Pancreas (tissue), 10 donors: ENCODE measurements at places on chromosomes 1 and 21. TPM values are rescaled to one million over a fixed set of nuclear protein-coding genes. Genes with fewer than 3 reads are reported as not detected.

GRCh38 chr1:200526709-200527612 lies 93.6 kb downstream of the KIF14 start:
- H3K4me1 ChIP-seq = no peaks in the 10 kb centered on the region
- H3K36me3 ChIP-seq = no peaks in the 10 kb centered on the region
- no peak overlapping the region for H3K4me3 ChIP-seq

- no peak overlapping the region for H3K4me3 ChIP-seq
- no peak for DNase-seq
- H3K27me3 ChIP-seq = no peaks in the 10 kb centered on the region
- no peak overlapping the region for H3K27ac ChIP-seq
- H3K4me1 ChIP-seq = no peaks in the 10 kb centered on the region
These were observed 135.2 kb upstream of the COL11A1 start for GRCh38 chr1:103243481-103243880.

- no peaks in the 10 kb centered on the region for H3K36me3 ChIP-seq
- no peak overlapping the region for H3K27ac ChIP-seq
- H3K4me3 ChIP-seq = no peak overlapping the region
These were observed 2.9 kb downstream of the IFI6 start for GRCh38 chr1:27668808-27669723.

DNA sequence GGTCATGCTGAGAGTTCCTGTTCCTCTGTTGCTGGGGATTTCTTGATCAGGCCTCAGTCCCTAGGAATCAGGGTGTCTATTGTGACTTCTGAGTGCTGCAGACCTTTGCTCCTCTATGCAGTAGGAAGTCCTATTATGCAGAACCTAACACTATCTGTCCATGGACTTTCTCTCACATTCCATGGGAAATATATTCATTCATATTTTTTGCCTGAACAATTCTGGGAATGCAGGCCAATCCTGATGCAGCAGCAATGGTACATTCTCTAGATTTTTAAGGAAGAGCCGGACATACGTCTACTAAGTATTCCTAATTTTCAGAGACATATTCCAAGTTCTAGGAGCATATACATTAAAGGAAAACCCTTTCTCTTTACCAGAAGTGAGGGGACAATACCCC lies 61.1 kb upstream of the C1orf87 start:
- no peak for DNase-seq
- H3K27ac ChIP-seq = no peak overlapping the region
- no peaks in the 10 kb centered on the region for H3K4me1 ChIP-seq
- H3K27me3 ChIP-seq = no peaks in the 10 kb centered on the region
- H3K36me3 ChIP-seq = no peaks in the 10 kb centered on the region

DNA sequence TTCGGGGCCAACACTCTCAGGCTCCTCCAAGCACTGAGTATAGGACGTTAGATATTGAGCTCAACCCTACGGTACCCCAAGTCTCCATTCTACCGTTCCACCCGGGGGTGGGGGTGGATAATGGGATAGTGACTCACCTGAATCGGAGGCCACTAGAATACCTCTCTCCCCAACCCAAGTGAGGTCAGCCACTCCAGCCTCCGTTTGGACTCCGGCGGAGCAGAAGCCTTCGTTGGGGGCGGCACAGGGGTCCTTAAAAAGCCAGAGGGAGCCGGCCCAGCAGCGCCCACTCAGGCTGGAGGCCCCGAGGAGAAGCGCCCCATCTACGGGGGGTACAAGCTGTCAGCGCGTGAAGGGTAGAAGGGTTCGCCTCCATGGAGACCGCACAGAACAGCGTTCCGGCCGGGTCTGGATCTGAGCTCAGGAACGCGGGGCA lies 556 bp downstream of the WDR77 start:
- peak overlapping the region; percentile 80 for H3K4me3 ChIP-seq
- H3K36me3 ChIP-seq = no peaks in the 10 kb centered on the region
- no peak overlapping the region for H3K27ac ChIP-seq
- DNase-seq = peak; percentile 10
- H3K4me1 ChIP-seq = peaks cover 41% of the 10 kb centered on the region

- H3K36me3 ChIP-seq = no peaks in the 10 kb centered on the region
- H3K27ac ChIP-seq = no peak overlapping the region
- DNase-seq = no peak
These were observed 224.4 kb downstream of the PTPRU start for GRCh38 chr1:29460694-29461093.

- H3K27me3 ChIP-seq = no peaks in the 10 kb centered on the region
- no peak for DNase-seq
- H3K4me3 ChIP-seq = no peak overlapping the region
- H3K4me1 ChIP-seq = no peaks in the 10 kb centered on the region
- no peaks in the 10 kb centered on the region for H3K36me3 ChIP-seq
- no peak overlapping the region for H3K27ac ChIP-seq
These were observed 26.4 kb downstream of the SHISAL2A start for GRCh38 chr1:52659356-52659755.

GRCh38 chr1:108503062-108503733 lies 53.1 kb downstream of the NBPF6 start:
- H3K36me3 ChIP-seq = no peaks in the 10 kb centered on the region
- H3K4me3 ChIP-seq = no peak overlapping the region
- DNase-seq = no peak
- no peak overlapping the region for H3K27ac ChIP-seq

- H3K36me3 ChIP-seq = no peaks in the 10 kb centered on the region
- H3K4me1 ChIP-seq = no peaks in the 10 kb centered on the region
- no peaks in the 10 kb centered on the region for H3K27me3 ChIP-seq
- DNase-seq = no peak
- no peak overlapping the region for H3K4me3 ChIP-seq
These were observed 68.9 kb downstream of the C4BPA start for GRCh38 chr1:207172885-207173284.

DNA sequence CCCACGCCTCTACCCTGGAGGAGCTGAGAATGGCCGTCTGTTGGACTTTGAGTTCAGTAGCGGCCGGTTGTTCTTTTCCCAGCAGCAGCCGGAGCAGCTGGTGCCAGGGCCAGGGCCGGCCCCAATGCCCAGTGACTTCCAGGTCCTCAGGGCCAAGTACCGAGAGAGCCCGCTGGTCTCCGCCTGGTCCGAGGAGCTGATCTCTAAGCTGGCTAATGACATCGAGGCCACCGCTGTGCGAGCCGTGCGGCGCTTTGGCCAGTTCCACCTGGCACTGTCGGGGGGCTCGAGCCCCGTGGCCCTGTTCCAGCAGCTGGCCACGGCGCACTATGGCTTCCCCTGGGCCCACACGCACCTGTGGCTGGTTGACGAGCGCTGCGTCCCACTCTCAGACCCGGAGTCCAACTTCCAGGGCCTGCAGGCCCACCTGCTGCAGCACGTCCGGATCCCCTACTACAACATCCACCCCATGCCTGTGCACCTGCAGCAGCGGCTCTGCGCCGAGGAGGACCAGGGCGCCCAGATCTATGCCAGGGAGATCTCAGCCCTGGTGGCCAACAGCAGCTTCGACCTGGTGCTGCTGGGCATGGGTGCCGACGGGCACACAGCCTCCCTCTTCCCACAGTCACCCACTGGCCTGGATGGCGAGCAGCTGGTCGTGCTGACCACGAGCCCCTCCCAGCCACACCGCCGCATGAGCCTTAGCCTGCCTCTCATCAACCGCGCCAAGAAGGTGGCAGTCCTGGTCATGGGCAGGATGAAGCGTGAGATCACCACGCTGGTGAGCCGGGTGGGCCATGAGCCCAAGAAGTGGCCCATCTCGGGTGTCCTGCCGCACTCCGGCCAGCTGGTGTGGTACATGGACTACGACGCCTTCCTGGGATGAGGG lies 28.5 kb upstream of the SPSB1 start:
- no peaks in the 10 kb centered on the region for H3K4me1 ChIP-seq
- no peak for DNase-seq
- no peak overlapping the region for H3K27ac ChIP-seq
- H3K27me3 ChIP-seq = no peaks in the 10 kb centered on the region

- H3K4me1 ChIP-seq = no peaks in the 10 kb centered on the region
- no peaks in the 10 kb centered on the region for H3K27me3 ChIP-seq
- no peaks in the 10 kb centered on the region for H3K36me3 ChIP-seq
- no peak for DNase-seq
- H3K27ac ChIP-seq = no peak overlapping the region
These were observed 9.6 kb downstream of the ZNF648 start for GRCh38 chr1:182051938-182052337.

GRCh38 chr1:104172243-104172681 lies 422.6 kb downstream of the AMY1C start:
- no peaks in the 10 kb centered on the region for H3K27me3 ChIP-seq
- peak; percentile 55 for DNase-seq
- H3K36me3 ChIP-seq = no peaks in the 10 kb centered on the region
- no peak overlapping the region for H3K27ac ChIP-seq

DNA sequence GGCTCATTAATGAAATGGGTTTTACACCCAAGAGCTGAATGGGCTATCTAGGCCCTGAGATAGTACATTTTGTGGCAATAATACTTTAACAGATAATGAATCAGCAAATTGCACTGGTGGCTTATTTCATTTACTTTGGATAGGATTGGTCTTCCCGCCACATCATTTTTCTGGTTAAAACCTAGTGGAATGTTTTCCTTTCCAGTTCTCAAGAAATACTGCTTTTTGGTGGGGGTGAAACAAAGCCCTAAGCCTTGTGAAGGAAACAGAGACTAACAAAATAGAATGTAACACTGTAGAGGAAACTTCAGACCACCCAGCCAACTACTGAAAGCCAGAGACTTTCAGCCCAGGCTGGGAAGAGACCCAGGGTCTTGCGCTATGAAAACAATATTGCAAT lies 172.2 kb downstream of the HHIPL2 start:
- H3K36me3 ChIP-seq = no peaks in the 10 kb centered on the region
- no peaks in the 10 kb centered on the region for H3K4me1 ChIP-seq
- H3K27me3 ChIP-seq = no peaks in the 10 kb centered on the region
- no peak for DNase-seq
- no peak overlapping the region for H3K4me3 ChIP-seq

GRCh38 chr1:228334954-228335353 lies 71.7 kb downstream of the TRIM11 start:
- H3K4me3 ChIP-seq = no peak overlapping the region
- no peaks in the 10 kb centered on the region for H3K36me3 ChIP-seq
- no peak overlapping the region for H3K27ac ChIP-seq
- H3K4me1 ChIP-seq = no peaks in the 10 kb centered on the region
- no peaks in the 10 kb centered on the region for H3K27me3 ChIP-seq

- no peak for DNase-seq
- no peak overlapping the region for H3K4me3 ChIP-seq
These were observed 18.6 kb downstream of the AZIN2 start for GRCh38 chr1:33099290-33100118.

GRCh38 chr21:42865776-42866160 lies 13.6 kb downstream of the WDR4 start:
- H3K27me3 ChIP-seq = no peaks in the 10 kb centered on the region
- no peak for DNase-seq
- H3K4me1 ChIP-seq = no peaks in the 10 kb centered on the region
- H3K27ac ChIP-seq = no peak overlapping the region

DNA sequence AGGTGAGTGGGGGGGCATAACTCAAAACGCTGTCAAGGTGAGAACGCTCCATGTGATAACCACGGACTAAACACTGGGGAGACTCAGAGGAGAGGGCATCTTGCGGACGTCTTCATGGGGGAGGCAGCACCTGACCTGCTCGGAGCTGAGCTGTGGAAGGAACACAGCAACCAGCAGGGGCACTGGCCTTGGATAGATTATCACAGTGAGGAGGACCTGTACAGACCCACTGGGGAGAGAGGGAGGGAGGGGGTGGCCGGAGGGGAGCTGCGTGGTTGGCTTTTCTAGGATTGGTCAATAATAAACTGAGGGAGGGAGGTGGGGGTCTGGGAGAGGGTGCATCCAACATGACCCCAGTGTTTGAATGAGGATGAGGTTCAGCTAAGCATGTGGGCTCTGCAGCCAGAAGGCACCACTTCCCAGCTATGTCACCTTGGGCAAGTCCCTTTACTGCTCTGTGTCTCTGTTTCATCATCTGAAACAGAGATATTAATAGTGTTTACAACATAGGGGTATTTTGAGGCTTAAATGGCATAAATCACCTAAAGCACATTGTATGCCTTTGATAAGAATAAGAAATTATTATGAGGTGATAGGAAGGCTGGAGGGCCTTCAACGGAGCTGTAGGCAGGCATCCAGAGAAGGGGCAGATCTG lies 123.3 kb downstream of the GRIK3 start:
- H3K4me1 ChIP-seq = no peaks in the 10 kb centered on the region
- no peaks in the 10 kb centered on the region for H3K27me3 ChIP-seq
- no peak for DNase-seq

GRCh38 chr1:11838349-11839272 lies 9.0 kb downstream of the NPPA start:
- no peak overlapping the region for H3K4me3 ChIP-seq
- H3K4me1 ChIP-seq = no peaks in the 10 kb centered on the region
- H3K27me3 ChIP-seq = no peaks in the 10 kb centered on the region
- H3K36me3 ChIP-seq = peaks cover 30% of the 10 kb centered on the region
- H3K27ac ChIP-seq = no peak overlapping the region
- peak; percentile 35 for DNase-seq

GRCh38 chr1:39021426-39021825 lies 4.7 kb upstream of the NDUFS5 start:
- no peaks in the 10 kb centered on the region for H3K27me3 ChIP-seq
- H3K36me3 ChIP-seq = no peaks in the 10 kb centered on the region
- DNase-seq = no peak

DNA sequence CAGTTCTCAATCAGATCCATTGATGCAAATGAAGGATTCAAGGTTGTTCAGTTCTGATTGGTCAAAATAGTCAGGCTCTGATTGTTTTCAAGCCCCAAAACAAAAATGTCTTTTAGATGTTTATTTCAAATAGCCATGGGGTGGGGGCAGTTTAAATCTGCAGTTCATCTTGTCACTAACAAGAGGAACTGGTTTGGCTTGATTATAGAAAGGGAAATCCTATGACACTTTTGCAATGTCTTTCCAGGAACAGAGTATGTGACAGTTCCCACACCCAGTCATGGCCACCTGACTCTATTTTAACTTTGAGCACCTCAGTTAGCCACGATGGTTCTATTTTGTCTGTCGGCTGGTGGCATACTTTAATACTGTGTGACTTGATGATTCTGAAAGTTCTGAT lies 1544.1 kb downstream of the PLA2G4A start:
- H3K4me1 ChIP-seq = no peaks in the 10 kb centered on the region
- no peak overlapping the region for H3K27ac ChIP-seq
- DNase-seq = no peak
- H3K27me3 ChIP-seq = no peaks in the 10 kb centered on the region
- no peak overlapping the region for H3K4me3 ChIP-seq
- no peaks in the 10 kb centered on the region for H3K36me3 ChIP-seq

GRCh38 chr1:26067432-26067911 lies at the start of gene TRIM63:
Gene TRIM63 (minus strand): TSS chr1:26067630. CDS start chr1:26067494, 136 bp downstream.
- H3K27ac ChIP-seq = no peak within 1 kb of the TSS
- DNase-seq = no peak
- H3K27me3 ChIP-seq = no peaks in the 10 kb centered on the region
- no peak within 1 kb of the TSS for H3K4me3 ChIP-seq
- H3K4me1 ChIP-seq = peaks cover 8% of the 10 kb centered on the region
- H3K36me3 ChIP-seq = no peaks in the 10 kb centered on the region

- no peaks in the 10 kb centered on the region for H3K4me1 ChIP-seq
- H3K4me3 ChIP-seq = no peak overlapping the region
- no peak overlapping the region for H3K27ac ChIP-seq
- no peak for DNase-seq
These were observed 648.8 kb downstream of the NPHP4 start for GRCh38 chr1:5343256-5344020.

TIE1 gene
- total RNA-seq = 2.1 TPM

RYR2 gene
- 6.9 TPM for total RNA-seq

RNU11 gene
- not detected for total RNA-seq

UMODL1 gene
- not detected for total RNA-seq

KCNT2 gene
- total RNA-seq = 0.66 TPM

HHIPL2 gene
- 0.06 TPM for total RNA-seq

NSL1 gene
- total RNA-seq = 7.3 TPM

KRTAP13-2 gene
- not detected for total RNA-seq

MAN1C1 gene
- 2.1 TPM for total RNA-seq

SLC26A9 gene
- 0.56 TPM for total RNA-seq

PRAMEF5 gene
- not detected for total RNA-seq
